Activated CD4-positive, alpha-beta T cell treated with anti-CD3 and anti-CD28 coated beads for 24 hours (primary cell): ENCODE measurements at places on chromosomes 5 and 9.
A peak's percentile ranks its signal among the peaks of the same experiment; 100 is the strongest.

DNA sequence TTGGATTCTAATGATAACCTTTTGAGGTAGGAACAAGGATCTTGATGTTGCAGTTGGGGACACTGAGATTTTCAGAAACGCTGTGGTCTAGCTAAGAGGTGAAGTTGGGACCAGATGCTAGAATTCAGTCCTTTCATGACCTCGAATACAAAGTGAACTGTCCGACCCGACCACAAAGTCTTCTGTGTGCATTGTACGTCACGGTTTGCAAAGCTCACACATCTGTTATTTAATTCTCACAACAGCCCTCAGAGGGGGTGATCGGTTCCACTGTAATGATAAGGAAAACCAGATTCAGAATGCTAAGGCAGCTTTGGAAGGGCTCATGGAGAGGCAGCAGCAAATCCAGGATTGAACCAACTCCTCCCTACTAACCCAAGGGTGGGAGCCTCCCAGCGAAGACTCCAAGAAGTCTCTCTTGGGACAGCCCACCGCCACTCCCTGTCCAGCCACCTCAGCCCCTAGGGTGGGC, 16.6 kb upstream of the KIF12 start:
- DNase-seq = no peak

DNA sequence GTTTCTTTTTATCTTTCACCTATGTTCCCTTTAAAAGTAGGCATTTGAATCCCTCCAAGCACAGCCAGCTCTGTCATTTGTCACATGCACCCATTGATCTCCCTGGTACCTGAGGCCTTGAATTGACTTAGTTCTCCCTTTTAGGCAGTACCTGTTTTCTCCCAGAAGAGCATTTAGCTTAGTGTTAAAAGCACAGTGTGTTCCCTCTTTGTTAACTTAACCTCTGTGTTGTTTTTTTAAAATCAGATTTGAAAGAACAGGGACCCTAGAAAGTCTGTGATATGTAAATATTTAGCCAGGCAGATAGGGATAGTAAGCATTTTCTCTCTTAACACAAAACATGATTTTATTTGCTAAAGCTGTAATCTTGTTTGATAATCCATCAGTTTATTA, 113.8 kb upstream of the SPATA31D4 start:
- DNase-seq = no peak

GRCh38 chr5:5838493-5838892, 416.0 kb downstream of the ICE1 start:
- no peak for DNase-seq

DNA sequence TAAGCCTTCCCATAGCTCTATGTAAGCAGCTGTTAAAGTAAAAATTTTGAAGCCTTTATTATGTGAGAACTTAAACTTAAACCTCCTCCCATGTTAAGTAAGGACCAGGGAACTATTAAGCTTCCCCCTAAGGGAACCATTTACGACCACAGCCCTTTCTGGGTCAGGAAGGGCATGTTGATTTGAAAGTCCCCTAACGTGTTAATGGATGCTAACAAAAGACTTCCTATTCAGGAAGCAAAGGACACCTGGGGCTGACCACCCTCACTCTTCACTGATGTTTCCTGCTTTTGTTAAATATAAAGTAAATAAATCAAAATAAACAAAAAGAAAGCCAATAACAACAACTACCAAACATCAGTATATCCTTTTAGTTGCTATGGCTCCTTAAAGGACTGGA, 170.6 kb upstream of the RFX3 start:
- no peak for DNase-seq

- DNase-seq = no peak
Measured at GRCh38 chr5:176820937-176821336, 10.6 kb downstream of the UNC5A start.

- DNase-seq = no peak
Measured at GRCh38 chr9:38761999-38762398, 42.1 kb upstream of the FAM240B start.

DNA sequence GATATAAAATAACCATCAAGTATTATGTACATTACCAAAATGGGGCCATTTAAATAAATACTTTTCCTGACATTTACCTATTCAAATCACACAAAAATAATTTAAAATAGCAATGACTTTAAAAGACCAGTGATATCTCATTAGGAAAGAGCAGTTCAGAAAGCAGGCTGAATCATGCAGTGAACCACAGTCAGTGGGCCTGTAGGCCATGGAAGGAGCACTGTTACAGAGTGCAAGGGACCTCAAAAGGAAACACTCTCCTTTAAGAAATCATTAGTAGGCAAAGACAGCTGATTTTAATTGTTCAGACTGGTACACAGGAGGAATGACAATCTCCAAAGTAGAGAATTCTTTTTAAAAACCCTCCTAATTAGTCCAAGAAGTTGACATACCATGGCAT, 283.5 kb upstream of the EFNA5 start:
- DNase-seq = no peak

DNA sequence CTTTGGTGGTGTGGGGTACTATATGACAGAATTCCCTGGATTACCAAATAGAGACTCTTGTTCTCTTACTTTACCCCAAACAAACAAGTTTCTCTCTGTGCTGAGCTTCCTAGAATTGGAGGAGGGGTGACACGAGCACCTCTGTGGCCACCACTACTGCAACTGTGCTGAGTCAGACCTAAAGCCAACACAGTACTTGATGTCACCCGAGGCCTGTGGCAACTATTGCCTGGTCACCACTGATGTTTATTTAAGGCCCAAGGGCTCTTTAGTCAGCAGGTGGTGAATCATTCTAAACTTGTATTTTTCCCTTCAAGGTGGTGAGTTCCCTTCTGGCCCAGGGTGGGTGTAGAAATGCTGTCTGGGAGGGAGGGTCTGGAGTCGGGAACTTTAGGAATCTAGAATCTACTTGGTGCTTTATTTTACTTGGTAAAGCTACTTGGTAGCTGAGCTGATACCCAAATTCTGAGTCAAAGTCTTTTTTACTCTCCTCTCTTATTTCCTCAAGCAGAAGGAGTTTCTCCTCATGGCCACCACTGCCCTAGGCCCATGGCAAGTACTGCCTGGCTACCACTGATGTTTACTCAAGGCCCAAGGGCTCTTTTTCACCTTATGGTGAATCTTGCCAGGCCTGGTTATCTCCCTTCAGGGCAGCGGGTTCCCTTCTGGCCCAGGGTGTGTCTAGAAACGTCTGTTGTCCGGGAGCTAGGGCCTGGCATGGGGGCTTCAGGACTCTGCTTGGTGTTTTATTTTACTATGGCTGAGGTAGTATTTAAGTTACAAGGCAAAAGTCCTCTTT, 9.8 kb downstream of the LURAP1L start:
- no peak for DNase-seq

DNA sequence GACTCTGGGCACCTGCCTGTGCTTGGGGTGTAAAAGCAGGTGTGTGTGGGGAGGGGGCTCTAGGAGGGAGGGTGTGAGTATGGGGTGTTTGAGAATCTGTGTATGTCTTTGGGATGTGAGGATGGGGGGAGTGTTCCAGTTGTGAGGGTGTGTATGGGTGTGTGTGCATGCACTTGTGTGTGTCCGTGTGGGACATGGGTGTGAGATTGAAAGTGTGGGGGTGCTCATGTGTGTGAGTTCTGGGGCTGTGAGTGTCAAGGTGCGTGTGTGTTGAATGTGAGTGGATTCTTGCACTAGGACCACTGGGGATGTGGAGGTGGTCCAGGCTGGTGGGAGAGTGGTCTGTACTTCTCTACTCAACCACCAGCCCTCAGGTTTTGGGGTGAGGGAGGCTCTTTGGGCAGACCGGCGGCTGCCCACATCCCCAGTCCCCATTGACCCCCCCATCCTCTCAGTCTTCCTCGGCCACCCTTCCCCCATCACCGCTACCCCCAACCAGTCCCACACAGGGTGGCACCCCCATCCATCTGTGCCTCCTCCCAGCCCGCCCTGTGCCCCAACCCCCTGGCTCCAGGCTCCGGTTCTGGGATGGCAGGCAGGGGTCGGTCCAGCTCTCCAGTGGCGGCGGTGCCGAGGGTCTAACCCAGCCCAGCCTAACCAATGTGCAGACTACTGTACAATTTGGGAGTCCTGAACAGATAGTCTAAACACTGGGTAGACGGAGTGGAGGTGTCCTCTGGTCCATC, 31.5 kb downstream of the GOLGA2 start:
- no peak for DNase-seq

DNA sequence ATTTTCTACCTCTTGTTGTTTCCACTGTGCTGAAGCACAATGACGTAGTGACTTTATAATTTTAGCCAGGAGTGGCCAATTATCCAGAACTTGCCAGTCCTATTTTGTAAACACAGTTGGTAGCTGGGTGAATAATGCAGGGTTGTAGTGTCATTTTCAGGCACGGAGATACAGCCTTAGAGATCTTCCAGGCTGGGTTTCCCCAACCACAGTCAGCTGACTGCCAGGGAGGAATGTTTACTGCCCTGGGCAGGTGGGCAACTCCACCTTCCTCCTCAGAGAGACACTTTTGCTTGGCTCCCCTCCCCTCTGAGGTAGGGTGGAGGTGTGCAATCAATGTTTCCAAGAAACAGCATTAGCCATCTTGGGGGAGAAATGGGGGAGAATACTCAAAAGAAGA, 228.1 kb upstream of the NR4A3 start:
- DNase-seq = no peak

DNA sequence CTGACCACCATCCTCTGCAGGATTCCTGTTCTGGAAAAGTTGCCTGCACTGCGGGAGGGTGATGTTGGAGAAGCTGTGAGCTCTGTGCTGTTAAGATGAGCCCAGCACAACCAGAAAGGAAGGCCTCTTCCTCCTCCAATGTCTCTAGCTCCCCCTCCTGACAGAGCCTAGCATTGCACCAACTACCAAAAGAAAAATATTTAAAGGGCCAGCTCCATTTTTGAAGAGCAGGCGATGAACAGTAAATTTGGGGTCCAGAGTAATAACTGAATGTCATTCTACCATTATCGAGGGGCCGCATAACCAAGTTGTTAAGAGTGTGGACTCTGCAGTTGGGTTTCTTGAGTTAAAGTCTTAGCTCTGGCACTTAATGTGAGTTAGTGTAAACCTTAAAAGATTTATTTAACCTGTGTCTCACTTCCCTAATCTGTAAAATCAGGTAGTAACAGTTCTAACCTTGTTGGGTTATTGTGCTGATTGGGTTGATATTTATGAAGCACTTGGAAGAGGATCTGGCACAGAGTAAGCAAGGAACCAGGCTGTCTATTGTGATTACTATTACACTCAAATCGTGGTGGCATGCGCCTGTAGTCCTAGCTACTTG, 3.9 kb downstream of the TEX53 start:
- DNase-seq = peak; percentile 69

- no peak for DNase-seq
Measured at GRCh38 chr5:149079883-149080282, 17.0 kb upstream of the SH3TC2 start.

DNA sequence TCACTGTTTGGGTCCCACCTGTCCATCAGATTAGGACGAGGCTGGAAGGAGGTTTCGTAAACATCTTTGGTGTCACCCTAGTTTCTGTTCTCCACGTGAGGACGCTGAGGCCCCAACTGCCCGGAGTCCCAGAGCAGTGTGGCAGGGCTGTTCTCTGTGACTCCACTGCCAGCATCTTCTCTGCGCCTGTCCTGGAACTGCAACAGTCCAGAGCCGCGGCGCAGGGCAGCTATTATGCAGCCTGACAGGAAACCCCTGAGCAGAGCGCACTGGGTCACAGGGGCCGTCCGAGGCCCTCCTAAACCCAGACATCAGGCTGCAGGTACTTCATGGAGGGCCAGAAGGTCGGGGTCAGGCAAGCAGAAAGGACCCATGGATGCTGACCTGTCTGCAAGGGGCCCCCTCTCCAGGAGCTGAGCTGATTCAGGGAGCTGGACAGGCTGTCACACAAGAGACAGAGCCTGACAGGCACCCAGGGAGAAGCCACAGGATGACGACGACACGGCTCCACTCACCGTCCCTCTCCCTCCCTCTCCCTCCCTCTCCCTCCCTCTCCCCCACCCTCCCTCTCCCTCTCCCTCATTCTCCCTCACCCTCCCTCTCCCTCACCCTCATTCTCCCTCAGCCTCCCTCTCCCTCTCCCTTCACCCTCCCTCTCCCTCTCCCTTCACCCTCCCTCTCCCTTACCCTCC, 31.7 kb downstream of the DBH start:
- DNase-seq = no peak

DNA sequence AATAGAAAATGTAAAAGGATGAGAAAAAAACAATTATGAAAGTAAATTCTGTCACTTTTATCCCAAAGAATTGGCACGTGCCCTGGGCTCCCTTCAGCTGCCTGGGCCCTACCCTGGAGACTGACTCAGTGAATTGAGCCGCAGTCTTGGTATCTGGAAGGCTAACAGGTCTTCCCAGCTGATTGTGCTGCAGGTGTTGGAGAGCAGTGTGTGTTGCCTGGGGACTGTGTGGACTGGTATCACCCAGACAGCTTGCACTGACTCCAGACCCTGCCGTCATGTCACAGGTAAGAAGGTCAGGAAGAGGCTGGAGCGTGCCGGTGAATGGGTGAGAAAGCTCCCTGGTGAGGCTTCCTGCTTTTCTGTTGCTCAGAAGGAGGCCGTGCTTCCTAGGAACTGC, 83.3 kb downstream of the AOPEP start:
- no peak for DNase-seq

- no peak for DNase-seq
Measured at GRCh38 chr9:89622933-89623861, 18.4 kb downstream of the GADD45G start.

GRCh38 chr5:170267431-170268152, 30.0 kb downstream of the LCP2 start:
- DNase-seq = peak; percentile 77

GRCh38 chr9:77156646-77157371, 20.5 kb upstream of the VPS13A start:
- no peak for DNase-seq

DNA sequence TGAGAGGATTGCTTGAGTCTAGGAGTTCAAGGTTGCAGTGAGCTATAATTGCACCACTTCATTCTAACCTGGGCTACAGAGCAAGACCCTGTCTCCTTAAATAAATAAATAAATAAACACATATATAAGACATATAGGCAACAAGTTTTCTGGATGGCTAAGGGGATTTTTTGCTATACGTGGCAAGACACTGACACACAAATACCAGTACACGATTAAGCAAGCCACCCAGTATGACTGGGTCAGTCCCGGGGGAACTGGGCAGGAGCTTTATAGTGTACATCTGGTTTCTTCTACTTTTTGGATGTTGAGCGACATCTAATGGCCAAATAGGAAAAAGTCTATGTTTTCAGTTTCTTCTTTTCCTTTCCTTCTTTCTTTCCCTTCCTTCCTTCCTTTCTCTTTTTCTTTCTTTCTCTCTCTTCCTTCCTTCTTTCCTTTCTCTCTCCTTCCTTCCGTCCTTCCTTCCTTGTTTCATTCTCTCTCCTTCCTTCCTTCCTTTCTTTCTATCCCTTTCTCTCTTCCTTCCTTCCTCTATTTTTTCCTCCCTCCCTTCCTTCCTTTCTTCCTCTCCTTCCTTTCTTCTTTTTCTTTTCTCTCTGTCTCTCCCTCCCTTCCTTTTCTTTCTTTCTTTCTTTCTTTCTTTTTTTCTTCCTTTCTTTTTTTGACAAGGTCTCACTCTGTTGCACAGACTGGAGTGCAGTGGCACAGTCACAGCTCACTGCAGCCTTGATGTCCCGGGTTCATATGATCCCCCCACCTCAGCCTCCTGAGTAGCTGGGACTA, 47.0 kb upstream of the PLIN2 start:
- no peak for DNase-seq
